ENCODE measurements at places on chromosomes 13 and 19. TPM values are rescaled to one million over a fixed set of nuclear protein-coding genes. Genes with fewer than 3 reads are reported as not detected.

DNA sequence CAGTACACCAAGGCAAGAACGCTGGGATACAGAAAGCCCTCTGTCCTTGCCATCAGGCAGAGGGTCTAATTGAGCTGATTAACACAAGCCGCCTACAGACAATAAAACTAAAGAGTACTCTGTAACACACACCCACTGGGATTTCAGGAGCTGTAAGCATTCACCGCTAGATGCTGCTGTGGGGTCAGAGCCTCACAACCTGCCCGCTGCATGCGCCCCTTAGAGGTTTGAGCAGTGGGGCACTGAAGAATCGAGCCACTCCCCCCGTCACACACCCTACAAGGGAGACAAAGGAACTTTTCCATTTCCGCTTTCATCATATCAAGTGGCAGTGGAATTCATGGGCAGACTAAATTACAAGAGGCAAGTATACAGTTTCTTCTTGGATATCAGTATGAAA, 1080.6 kb downstream of the PCDH17 start:
- no peaks in the 10 kb centered on the region for H3K36me3 ChIP-seq
- H3K27ac ChIP-seq = no peak overlapping the region
- H3K4me1 ChIP-seq = no peaks in the 10 kb centered on the region
- no peak for DNase-seq

DNA sequence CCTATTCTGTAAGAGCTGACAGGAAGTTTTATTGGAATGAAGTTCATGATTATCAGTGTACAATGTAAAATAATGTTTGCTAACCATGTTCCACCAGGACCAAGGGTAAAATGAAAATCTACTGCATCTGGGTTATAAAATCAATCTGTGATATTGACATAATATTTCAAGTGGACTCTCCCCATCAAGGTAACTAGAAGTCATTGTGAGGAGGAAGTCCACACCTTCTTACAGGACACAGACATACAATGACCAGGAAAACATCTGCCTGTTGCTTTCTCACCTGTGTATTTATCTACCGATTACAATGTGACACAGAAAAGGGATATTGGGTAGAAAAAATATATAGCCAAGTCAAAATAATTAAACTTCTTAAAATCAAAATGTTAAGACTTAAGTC, 140.7 kb upstream of the RFC3 start:
- no peak for DNase-seq
- no peaks in the 10 kb centered on the region for H3K36me3 ChIP-seq
- H3K4me3 ChIP-seq = peak overlapping the region; percentile 50
- peaks cover 54% of the 10 kb centered on the region for H3K4me1 ChIP-seq

GRCh38 chr19:35347171-35347929, at the start of gene FFAR1:
Gene FFAR1, plus strand, starts transcription at chr19:35347902. Its CDS starts 3,650 bp downstream, at chr19:35351552.
- no peaks in the 10 kb centered on the region for H3K4me1 ChIP-seq
- H3K36me3 ChIP-seq = no peaks in the 10 kb centered on the region
- no peak for DNase-seq
- H3K27ac ChIP-seq = no peak within 1 kb of the TSS
- peaks cover 48% of the 10 kb centered on the region for H3K27me3 ChIP-seq

MBD3L3 gene
- total RNA-seq = not detected

DNA sequence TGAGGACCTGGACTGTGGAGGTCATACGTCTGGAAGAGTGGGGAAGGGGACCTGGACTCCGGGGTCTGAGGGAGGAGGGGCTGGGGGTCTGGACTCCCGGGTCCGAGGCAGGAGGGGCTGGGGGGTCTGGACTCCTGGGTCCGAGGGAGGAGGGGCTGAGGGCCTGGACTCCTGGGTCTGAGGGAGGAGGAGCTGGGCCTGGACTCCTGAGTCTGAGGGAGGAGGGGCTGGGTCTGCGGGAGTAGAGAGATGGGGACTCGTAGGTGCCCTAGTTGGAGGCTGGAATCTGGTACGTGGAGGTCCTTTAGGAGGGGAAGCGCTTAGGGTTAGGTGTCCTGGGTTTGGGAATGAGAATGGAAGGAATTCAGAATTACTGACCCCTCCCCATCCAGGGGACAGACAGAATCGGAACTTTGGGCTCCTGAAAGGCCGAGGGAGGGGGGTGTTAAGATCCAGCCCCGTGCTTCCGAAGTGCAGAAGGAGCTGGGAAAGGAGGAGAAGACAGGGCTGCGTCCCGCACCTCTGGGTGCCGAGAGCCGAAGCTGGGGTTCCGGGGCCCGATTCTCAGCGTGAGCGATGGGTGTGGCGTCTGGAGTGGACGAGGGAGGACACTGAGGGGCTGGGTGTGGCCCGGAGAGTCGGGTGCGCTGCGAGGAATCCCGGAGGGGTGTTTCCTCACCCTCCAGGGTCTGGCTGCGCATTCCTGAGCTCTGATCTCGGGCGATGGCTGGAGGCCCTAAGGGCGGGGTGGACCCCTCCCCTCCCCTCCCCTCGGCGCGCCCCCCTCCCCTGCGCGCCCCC, 608 bp downstream of the MYADM start:
- H3K27me3 ChIP-seq = no peaks in the 10 kb centered on the region
- peak; percentile 44 for DNase-seq
- peaks cover 42% of the 10 kb centered on the region for H3K4me1 ChIP-seq
- peak overlapping the region; percentile 94 for H3K27ac ChIP-seq
- peak overlapping the region; percentile 69 for H3K4me3 ChIP-seq

- H3K27me3 ChIP-seq = peaks cover 8% of the 10 kb centered on the region
- no peak overlapping the region for H3K27ac ChIP-seq
- peaks cover 11% of the 10 kb centered on the region for H3K4me1 ChIP-seq
- peak overlapping the region; percentile 27 for H3K4me3 ChIP-seq
- H3K36me3 ChIP-seq = no peaks in the 10 kb centered on the region
Observed at GRCh38 chr19:10027158-10027997, 14.1 kb downstream of the RDH8 start.

- H3K27me3 ChIP-seq = no peaks in the 10 kb centered on the region
- no peak for DNase-seq
- H3K36me3 ChIP-seq = peaks cover 57% of the 10 kb centered on the region
Observed at GRCh38 chr19:21519488-21519887, 14.1 kb downstream of the ZNF429 start.

ABCC4 gene
- 87.2 TPM for total RNA-seq

F10 gene
- total RNA-seq = not detected

CERS1 gene
- total RNA-seq = 4.8 TPM

PEAK3 gene
- total RNA-seq = 1.4 TPM

OSCAR gene
- total RNA-seq = 0.45 TPM

- H3K27me3 ChIP-seq = no peaks in the 10 kb centered on the region
- peaks cover 42% of the 10 kb centered on the region for H3K4me1 ChIP-seq
- no peak overlapping the region for H3K4me3 ChIP-seq
- DNase-seq = peak; percentile 60
- peak overlapping the region; percentile 100 for H3K27ac ChIP-seq
Observed at GRCh38 chr19:14519860-14520407, 1.7 kb upstream of the DNAJB1 start.

LILRA2 gene
- 2.3 TPM for total RNA-seq

GRCh38 chr19:41302624-41303351, 7.2 kb upstream of the CCDC97 start:
- no peak overlapping the region for H3K4me3 ChIP-seq
- H3K27ac ChIP-seq = peak overlapping the region; percentile 98
- H3K4me1 ChIP-seq = peaks cover 39% of the 10 kb centered on the region
- H3K27me3 ChIP-seq = no peaks in the 10 kb centered on the region
- DNase-seq = no peak
- H3K36me3 ChIP-seq = peaks cover 88% of the 10 kb centered on the region

PINLYP gene
- total RNA-seq = not detected

DNA sequence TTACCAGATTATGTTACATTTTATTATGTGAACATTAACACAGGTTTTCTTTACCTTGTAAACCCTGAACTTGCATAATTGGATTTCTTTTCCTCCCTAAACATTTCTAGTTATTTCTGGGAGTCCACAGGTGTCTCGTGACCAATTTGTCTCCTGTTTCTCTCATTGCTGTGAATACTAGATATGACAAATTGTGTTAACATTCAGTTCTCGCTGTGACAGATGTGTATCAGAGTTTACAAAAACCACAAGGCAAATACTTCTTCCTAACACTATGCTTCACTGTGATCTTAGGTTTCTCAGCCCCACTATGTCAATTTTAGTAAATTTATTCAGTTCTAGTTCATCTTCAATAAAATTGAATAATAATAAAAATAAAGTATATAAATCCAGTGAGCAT, 1554.9 kb downstream of the EFNB2 start:
- no peak for DNase-seq
- peaks cover 13% of the 10 kb centered on the region for H3K4me1 ChIP-seq
- no peak overlapping the region for H3K27ac ChIP-seq
- no peaks in the 10 kb centered on the region for H3K27me3 ChIP-seq

POU2F2 gene
- total RNA-seq = 0.89 TPM

Measured in stomach (tissue), 19 donors.